ENCODE measurements at places on chromosomes 12 and 14.

DNA sequence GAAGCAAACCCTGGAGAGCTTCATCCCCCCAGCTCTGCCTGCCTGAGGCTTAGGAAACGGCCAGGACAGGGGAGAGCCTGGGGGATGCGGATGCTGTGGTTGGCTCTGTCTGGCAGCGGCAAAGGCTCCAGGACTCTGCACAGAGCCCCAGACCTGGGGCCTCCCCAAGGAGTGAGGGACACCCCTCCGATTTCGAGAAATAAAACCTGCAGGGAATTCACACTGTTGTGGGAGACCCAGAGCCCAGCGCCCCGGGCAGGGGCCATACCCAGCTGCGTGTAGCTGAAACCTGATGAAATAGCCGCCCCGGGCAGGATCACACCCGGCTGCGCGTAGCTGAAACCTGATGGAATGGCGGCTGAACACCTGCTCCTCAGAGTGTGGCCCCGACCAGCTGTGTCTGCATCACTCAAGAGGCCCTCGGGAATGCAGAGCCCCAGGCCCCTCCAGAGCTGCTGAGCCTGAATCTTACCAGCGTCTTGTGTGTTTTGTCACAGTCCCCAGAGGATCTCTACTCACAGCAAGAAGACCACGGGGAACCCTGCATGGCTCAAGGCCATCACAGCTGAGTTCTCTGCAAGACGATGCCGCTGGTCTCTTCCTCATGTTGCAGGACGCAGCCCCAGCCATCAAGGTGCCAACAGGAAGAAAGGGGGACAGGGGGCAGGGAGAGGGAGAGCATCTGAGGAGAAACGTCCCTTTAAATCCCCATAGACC is 46.5 kb upstream of the GALNT9 start:
- DNase-seq: no peak

GRCh38 chr14:79093531-79093930 is 923.4 kb downstream of the NRXN3 start:
- no peak for DNase-seq

GRCh38 chr12:53775478-53776145 is 23.8 kb upstream of the CISTR start:
- no peak for DNase-seq

- DNase-seq: no peak
These were observed 106.4 kb downstream of the EPS8 start for GRCh38 chr12:15682826-15683225.

DNA sequence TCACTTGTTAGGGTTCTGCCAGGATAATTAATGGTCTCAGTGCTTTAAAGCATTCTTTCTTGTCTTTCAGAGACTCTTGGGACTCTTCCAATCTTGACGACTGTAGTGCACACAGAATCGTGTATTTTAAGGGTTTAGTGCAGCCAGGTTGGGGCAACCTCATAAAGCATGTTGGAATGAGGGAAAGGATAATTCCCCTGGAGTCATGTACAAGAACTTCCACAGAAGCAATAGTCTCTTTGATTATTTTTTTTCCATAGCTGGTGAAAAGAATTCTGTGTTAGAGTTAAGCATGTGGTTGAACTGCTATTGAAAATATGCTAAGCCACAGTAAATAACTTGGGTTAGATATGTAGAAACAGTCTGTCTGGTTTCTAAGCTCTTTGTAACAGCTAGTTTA is 246.8 kb upstream of the DAAM1 start:
- DNase-seq: no peak

- DNase-seq: no peak
These were observed 78.9 kb downstream of the MAP3K9 start for GRCh38 chr14:70730393-70730792.

DNA sequence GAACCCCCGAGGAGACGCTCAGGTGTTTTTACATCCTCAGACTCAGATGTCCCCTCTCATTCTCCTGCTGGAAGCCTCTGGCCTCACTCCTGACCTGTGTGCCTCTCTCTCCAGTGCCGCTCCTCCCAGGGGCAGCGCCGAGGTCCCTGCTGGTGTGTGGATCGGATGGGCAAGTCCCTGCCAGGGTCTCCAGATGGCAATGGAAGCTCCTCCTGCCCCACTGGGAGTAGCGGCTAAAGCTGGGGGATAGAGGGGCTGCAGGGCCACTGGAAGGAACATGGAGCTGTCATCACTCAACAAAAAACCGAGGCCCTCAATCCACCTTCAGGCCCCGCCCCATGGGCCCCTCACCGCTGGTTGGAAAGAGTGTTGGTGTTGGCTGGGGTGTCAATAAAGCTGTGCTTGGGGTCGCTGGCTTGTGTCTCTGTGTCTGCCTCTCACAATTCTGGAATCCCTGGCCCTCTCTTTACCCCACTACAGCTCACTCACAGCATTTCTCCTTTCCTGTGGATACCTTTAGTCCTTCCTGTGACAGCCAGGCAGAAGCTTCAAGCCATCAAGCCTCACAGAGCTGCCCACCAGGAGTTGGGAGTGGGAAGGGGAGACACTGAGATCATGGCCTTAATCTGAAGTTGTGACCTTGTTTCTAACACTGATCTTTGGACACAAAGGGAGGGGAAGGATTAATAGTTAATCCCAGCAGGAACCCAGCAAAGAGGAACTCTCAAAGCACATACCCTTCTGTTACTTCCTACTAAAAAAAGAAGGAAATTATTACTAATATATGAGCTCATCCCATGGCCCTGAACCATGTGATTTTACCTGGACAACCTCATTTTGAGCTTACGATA is 1.1 kb upstream of the SOAT2 start:
- DNase-seq: no peak

- DNase-seq: no peak
These were observed 420.7 kb downstream of the NPAS3 start for GRCh38 chr14:33359288-33359881.
